Suprapubic skin (tissue), 4 donors: ENCODE measurements at places on chromosomes 2 and 18.

- no peak for DNase-seq
Measured at GRCh38 chr2:230156782-230157699, 62.7 kb downstream of the SP110 start.

GRCh38 chr2:212539072-212539880 lies 674 bp upstream of the ERBB4 start:
- DNase-seq, result no peak

DNA sequence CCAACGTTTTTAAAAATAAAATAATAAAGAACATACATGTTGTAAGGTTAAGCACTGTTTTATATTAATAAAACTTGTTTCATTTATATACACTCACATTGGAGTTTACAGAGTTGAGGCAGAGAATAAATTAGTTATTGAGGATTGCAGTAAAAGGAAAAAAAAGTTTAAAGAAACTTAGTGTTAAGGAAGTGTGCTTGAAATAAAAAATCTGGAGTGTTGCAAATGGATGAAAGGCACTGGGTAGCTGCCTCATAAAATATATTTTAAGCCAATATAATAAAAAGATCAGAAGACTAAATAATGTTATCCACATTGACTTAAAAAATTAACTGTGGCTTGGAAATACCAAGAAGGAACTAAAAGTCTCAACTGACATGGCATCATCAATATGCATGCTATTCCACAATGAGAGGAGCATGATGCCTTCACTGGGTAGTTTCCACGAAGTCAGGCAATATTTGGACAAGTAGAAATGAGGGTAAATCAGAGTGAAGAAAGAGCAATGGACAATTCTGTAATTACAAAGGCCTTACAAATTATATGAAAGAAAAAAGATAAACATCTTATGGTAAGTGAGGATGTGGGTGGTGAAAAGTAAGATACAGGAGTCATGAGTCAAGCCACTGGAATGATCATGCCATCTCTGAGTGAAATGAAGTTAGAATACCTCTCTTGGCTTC lies 2.5 kb downstream of the GALNT3 start:
- no peak for DNase-seq

DNA sequence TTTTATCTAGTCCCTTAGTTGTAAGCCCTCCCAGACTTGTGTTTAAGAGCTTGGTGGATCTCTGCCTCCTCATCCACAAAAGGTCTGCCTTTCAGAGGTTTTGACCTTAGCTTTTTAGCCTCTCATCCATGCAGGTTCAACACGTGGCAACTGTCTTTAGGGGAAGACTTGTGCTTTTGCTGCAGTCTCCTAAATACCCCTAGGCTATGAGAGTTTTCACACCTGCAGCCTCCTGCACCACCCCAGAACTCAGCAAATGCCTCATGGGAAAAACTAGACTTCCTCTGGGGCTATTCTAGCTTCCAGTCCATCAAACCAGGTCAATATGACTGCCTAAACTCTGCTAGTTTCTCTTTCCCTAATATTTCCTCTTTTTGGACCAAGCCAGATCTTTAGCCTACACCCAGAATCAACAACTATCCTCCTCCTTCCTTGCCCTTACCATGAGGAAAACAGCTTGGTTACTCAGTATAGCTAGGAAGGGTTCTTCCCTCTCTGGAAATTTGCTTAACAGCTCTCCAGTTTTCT lies 132.3 kb upstream of the RIOK3 start:
- no peak for DNase-seq

- no peak for DNase-seq
Measured at GRCh38 chr2:166805753-166806152, 82.5 kb upstream of the XIRP2 start.

- no peak for DNase-seq
Measured at GRCh38 chr18:1350931-1351450, 446.3 kb downstream of the ADCYAP1 start.

DNA sequence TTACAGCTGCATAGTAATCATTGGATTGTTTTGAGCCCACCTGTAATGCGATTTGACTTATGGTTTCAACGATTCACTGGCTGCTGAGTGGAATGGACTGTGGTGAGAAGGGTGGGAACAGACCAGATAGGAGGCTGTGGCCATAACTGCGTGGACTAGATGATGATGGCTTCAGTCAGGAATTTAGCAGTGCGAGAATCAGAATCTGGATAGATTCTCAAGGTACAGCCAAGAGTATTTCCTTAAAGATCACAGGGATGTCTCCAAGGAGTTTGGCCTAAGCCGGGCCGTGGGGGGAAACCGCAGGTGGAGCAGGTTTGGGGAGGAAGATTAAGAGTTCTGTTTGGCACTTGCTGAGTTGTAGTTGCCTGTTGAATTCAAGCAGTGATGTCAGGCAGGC lies 44.0 kb upstream of the CHMP1B start:
- no peak for DNase-seq

- DNase-seq, result no peak
Measured at GRCh38 chr2:190170673-190171072, 108.1 kb upstream of the MSTN start.
